ENCODE measurements at places on chromosomes 13 and 19. TPM values are rescaled to one million over a fixed set of nuclear protein-coding genes. Genes with fewer than 3 reads are reported as not detected.

The SGTA gene
- total RNA-seq, result 50.9 TPM

The ZNF763 gene
- 0.32 TPM for total RNA-seq

The KLF12 gene
- 12.6 TPM for total RNA-seq

The FCAR gene
- not detected for total RNA-seq

The C13orf46 gene
- total RNA-seq, result under 0.01 TPM

The KLK6 gene
- total RNA-seq, result not detected

The GPR12 gene
- not detected for total RNA-seq

The SHISA7 gene
- total RNA-seq, result not detected

The LRRC4B gene
- under 0.01 TPM for total RNA-seq

The CEACAM8 gene
- total RNA-seq, result not detected

The NANOS3 gene
- not detected for total RNA-seq

DNA sequence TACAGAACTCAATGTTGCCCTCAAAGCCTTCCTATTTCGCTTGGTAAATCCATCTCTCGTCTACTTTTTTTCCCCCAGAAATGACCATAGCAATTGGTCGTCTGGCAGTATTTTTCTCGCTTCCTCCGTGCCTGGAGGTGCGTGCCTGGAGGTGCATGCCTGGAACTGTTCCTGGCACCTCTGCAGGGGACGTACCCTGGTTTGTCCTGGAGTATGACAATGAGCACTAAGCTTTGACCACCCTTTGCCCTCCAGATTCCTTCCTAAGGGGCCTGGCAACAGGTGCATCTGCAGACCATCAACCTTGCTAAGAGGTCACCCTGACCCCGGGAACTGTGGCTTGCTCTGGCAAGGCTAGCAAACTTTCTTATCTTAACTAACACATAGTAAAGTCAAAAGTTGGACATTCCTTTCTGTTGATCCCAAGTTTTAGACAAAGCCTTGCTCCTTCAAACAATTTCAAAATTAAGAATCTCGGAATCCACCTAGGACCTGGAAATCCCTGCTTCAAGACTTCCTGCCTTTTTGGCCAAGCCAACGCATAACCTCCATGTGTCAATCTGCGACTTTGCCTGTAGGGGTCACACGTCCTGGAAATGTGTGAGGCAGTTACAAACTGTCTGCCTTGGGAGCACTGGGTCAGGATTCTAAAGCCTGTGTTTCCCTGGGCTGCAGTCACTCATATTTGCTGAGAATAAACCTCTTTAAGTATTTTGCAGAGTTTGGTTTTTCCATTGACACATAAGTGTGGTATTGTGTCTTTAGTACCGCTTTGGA is 28.8 kb upstream of the TUBGCP3 start:
- peak; percentile 59 for DNase-seq

DNA sequence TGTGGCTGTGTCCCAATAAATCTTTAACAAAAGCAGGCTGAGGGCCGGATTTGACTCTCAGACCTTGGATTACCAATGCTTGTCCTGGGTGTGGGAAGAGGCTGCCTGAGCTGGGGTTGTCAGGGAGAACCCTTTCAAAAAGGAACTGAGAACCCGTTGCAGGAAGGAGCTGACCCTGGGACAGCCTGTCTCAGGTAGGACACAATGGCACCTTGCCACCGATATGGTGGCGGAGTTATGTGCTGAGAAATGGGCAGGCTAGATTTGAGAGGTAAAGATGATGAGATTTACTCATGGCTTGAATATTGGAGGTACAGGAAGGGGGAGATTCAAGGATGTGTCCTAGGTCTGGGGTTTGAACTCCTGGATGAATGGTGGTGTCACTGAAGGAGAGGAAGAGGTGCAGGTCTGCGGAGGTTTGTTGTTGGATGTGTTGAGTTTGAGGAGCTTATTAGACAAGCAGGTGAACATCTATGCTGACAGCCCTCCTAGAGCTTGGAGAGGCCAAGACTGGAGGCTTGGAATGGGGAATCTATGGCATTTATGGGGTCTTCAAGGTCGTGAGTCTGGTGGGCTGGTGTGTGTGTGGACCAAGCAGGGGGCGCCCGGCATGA is 7.2 kb downstream of the PLEKHF1 start:
- no peak for DNase-seq

DNA sequence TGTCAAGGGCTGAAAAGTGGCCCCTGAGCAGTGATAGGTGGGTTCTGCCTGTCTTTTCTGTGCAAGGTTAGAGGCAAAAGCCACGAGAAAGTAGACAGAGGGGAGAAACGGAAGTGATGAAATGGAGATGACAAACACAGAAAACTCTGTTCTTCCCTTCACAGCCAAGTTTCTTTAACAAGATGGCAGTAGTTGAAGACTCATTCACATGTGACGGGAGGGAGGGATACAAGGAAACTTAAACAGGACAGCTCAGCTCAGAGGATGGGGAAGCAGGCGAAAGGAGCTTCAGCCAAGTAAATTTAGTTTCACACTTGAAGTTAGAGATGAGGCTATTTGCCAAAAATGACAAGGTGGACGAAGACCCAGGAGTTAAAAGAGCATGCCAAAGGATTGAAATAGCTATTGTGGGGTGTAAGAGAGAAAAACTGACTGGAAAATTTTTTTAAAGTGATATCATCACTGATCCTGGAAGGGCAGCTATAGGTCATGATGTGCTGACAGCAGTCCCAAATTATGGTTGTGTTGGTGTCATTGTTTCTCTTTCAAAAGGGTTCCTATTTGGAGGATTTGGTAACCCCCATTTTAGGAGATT is 347.9 kb downstream of the EFNB2 start:
- no peak for DNase-seq

- DNase-seq, result peak; percentile 96
Observed at GRCh38 chr19:37251308-37252229, 33.6 kb downstream of the ZNF383 start.

GRCh38 chr13:108957369-108958012 is 328.1 kb downstream of the MYO16 start:
- DNase-seq, result peak; percentile 73

DNA sequence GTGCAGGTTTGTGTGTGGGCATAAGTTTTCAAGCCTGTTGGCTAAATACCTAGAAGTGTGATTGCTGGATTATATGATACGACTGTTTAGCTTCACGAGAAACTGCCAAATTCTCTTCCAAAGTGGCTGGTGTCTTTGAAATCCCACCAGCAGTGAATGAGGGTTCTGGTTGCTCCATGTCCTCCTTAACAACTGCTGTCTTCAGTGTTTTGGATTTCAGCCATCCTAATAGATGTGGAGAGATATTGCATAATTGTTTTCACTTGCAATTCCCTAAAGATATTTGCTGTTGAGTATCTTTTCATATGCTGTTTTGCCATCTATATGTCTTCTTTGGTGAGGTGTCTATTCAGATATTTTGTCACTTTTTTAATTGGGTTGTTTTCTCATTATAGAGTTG is 390.5 kb downstream of the ZNF536 start:
- DNase-seq, result no peak

- no peak for DNase-seq
Observed at GRCh38 chr19:47002853-47003610, 16.6 kb upstream of the NPAS1 start.

DNA sequence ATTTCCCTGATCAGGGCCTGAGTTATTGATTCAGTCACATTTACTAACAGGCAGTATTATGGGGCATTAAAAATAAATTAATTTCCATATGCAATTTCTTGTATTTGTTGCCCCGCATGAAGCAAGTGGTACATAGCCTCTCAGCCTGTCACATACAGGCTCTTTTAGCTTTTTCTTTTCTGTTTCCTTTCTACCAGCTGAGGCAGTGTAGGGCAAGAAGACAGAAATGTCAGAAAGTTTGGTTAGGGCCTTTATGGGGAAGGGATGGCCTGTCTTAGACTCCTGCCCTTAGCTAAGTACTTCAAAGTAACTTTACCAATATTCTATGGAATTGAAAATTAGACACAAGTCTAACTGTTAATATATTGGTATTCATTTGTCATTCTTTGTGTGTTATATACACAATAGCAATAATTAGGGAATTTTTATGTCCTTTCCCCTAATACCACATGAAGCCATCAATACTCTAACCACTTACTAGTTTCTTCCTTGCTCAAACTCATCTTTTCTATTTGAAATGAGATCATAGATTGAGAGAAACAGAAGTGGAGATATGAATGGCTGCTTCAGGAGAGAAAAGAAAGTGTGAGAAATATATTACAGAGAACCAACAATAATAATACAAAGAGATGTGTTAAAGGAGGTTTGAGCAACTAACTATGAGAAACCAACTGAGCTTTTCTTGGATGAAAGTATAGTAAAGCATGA is 669.6 kb downstream of the PCDH17 start:
- DNase-seq, result no peak

GRCh38 chr19:19615086-19615485 is 3.4 kb downstream of the PBX4 start:
- peak; percentile 18 for DNase-seq

GRCh38 chr13:40172149-40172591 is 494.3 kb downstream of the FOXO1 start:
- no peak for DNase-seq

- DNase-seq, result peak; percentile 38
Observed at GRCh38 chr19:4524808-4525562, 6.7 kb upstream of the PLIN4 start.

DNA sequence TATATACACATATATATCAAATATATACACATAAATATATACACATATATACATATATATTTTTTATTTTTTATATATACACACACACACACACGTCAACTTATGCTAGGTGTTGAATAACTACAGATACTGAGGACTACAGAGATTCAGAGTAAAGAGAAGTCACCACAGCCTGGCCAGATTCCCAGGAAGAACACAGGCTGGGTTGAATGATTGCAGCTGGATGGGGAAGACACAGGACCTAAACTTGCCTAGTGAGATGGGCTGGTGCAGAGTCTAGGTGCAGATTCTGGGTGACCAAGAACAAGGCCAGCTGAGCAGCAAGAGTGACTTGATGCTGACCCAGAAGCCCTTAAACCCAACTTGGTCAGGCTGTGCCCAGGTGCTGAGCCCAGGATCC is 241.3 kb downstream of the KCTD12 start:
- no peak for DNase-seq

- no peak for DNase-seq
Observed at GRCh38 chr13:65592731-65593130, 1637.4 kb downstream of the PCDH9 start.

GRCh38 chr13:75812751-75813181 is 176.6 kb downstream of the LMO7 start:
- peak; percentile 48 for DNase-seq

GRCh38 chr13:34151885-34152284 is 333.9 kb downstream of the RFC3 start:
- DNase-seq, result no peak

DNA sequence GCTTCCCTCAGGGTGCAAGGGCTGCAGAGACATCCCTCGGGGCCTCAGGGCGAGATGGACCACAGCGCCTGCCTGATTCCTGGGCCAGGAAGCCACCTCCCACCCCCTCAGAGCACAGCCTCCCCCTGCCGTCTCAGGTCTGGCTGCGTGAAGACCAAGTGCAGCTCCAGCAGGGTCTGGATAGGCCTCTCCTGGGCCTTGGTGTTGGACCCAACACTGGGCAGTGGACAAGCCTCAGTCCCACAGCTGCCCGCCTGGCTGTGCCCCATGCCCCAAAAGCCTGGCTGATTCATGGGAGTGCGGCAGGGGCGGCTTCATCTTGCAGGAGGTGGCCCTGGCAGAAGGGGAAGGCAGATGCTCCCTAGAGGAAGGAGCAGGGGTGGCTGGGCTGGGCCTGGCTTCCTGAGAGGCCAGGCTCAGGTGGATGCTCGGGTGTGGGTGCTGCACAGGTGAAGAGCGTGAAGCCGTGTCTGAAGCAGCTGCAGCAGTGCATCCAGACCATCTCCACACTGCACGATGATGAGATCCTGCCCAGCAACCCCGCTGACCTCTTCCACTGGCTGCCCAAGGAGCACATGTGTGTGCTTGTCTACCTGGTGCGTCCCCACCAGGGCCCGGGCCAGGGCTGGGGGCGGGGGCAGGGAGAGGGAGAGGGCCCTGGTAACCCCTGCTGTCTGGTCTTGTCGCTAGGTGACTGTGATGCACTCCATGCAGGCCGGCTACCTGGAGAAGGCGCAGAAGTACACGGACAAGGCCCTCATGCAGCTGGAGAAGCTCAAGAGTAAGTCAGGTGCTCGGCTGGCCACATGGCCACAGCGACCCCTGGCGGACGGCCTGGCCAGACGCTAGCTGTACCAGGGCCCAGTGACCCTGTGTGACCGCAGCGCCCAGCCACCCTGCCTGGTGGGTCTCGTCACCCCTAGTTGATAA is 21.7 kb downstream of the MAU2 start:
- peak; percentile 57 for DNase-seq

DNA sequence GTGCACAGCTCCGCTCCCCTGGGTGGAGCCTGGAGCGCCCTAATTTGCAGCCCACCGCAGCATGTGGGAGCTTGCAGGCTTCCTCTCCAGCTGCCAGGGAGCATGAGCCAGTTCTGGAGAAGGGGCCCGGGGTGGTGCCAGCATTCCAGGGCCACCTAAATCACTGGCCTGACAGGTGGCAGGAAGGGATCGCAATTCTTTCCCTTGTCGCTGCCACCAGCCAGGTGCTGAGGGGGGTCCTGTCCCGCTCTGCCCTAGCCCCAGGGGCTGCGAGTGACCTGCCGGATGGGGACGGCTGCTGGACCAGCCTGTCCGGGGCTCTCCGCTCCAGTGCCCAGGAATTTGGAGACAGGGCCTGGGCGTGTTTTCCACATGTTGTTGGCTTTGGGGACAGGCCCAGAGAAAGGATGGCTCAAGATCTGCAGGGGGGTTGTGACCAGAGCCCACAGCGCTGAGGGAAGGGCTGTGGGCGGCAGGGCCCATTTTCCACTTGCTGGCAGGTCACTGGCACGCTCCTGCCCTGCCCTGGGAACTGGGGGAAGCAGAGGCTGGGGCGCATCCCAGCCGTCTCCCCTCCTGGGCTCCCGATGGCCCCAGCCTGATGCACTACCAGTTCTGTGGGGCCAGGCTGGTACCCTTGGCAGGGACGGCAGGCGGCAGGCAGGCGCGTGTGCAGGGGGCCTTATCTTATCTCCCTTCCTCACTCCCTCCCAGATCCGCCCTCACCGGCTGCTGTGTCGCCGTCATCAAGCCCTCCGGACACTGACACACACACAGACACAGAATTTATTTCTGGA is 9.5 kb downstream of the NDUFA11 start:
- DNase-seq, result no peak

GRCh38 chr19:18009412-18010066 is 1.6 kb downstream of the ARRDC2 start:
- DNase-seq, result no peak

DNA sequence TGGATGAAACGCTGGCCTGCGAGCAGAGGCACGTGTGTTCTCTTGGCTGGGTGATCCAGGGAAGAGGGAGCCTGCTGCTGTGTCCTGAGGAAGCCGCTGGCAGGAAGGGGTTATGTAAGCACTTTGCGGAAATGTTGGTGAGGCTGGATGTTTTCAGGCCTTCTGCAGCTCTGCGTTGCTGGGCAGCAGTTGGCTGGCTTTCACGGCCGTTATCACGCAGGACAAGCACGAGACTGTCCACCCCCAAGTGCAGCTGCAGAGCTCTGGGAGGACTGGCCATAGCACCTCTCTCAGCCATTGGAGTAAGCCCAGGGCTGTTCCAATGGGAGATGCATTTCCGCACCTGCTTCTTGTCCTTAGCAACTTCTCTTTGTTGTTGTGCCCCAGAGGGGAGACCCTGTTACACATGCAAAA is 146.9 kb upstream of the SOX21 start:
- peak; percentile 62 for DNase-seq

- no peak for DNase-seq
Observed at GRCh38 chr19:51803967-51804366, 9.0 kb downstream of the FPR3 start.

GRCh38 chr13:31012655-31013024 is 80.2 kb downstream of the TEX26 start:
- peak; percentile 54 for DNase-seq

All from fibroblast of villous mesenchyme (primary cell).